Temporal lobe (tissue), 4 donors: ENCODE measurements at places on chromosomes 11 and 22. TPM values are rescaled to one million over a fixed set of nuclear protein-coding genes. Genes with fewer than 3 reads are reported as not detected.

The ZNF280B gene
- total RNA-seq = 3.9 TPM

The STX5 gene
- total RNA-seq = 27.3 TPM

The DUSP18 gene
- 21.9 TPM for total RNA-seq

The CECR2 gene
- 5.4 TPM for total RNA-seq

The RAB3IL1 gene
- total RNA-seq = 3.7 TPM
